ENCODE measurements at places on chromosomes 12 and 14.

- DNase-seq: no peak
Observed at GRCh38 chr14:59905188-59905587, 14.8 kb upstream of the LRRC9 start.

DNA sequence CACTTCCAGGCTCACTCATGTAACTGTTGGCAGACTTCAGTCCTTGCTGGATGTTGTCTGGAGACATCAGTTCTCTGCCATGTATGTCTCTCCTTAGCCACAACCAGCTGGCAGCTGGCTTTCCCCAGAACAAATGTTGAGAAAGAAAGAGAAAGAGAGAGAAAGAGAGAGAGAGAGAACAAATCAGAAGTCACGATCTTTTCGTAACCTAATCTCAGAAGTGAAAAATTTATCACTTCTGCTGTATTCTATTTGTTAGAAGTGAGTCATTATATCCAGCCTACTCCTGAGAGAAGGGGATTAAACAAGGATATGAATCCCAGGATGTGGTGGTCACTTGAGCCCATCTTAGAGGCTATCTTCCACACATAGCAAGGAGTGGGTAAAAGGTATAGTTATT, 101.2 kb downstream of the BTG1 start:
- no peak for DNase-seq

- no peak for DNase-seq
Observed at GRCh38 chr14:93967637-93968250, 8.6 kb downstream of the ASB2 start.

GRCh38 chr14:54662491-54663133, 95.7 kb downstream of the SAMD4A start:
- no peak for DNase-seq

DNA sequence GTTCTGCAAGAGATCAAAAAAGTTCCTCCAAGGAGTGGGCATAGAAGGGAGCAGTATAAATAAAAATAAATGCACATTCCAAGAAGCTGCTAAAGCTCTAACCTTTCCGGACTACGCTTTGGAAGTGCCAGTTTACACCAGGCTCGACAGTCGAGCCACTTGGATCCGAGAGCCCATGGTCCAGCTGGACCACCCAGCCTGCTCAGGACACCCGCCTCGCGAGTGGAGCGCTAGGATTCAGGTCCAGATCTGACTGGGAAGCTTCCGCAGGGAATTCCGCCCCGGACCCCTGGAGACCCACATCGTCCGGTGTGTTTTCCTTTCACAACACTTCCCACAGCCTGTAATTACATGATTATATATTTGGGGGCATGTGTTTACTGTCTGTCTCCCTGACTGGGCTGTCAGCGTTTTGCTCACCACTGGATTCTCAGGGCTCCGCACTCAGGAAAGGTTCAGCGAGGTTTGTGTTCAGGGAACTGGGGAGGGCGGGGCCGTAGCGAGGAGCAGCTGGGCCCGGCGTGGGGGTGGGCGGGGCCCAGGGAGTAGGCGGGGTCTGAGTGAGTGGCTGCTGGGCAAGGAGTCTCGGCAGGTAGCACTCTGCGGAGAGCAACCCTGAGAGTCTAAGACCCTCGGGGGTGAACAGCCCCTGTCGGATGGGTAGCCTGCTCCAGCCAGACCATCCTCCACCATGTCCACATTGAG, 52.3 kb upstream of the TMEM263 start:
- DNase-seq: no peak

- no peak for DNase-seq
Observed at GRCh38 chr12:65259501-65259900, 19.0 kb upstream of the MSRB3 start.

DNA sequence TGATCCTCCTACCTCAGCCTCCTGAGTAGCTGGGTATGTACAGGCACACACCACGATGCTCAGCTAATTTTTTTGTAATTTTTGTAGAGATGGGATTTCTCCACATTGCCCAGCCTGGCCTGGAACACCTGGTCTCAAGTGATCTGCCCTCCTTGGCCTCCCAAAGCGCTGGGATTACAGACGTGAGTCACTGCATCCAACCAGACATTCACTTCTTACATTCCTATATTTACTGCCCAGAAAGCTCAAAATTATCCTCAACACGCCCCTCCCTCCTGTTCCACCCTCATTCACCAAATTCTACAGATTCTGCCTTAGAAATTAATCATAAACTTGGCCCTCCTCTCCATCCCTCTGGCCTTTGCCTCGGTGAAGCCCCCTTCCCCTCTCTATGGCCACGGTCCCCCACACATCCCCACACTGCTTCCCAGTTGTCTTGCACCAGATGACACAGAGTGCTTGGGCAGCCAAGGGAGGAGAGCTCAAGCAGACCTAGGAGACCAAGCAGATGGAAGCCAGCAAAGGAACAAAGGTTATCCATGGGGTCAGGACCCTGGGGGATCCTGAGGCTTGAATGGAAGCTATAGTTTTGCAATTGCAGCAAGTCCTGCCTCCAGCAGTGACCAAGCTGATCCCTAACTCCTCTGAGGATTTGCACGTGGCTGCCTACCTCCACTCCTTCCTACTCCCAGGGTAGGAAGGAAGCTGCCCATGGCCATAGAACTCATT, 213.2 kb upstream of the FOXN3 start:
- no peak for DNase-seq

DNA sequence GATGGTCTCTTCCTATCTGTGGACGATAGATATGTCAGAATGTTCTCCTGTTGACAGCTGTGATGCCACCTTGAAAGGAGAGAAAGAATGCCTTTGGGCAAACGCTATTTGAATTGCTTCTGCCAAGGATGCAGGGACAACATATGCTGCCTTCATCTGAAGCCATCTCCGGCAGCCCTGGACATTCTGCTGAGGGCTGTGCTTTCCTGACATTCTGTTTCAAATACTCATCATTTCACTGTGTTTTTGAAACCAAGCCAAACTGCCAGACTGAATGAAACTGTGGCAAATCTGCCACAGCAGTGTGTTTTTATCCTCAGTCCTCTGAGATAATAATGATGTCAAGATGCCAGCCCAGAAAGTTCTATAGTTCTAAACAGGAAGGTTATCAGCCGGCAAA, 85.8 kb upstream of the BCAT1 start:
- DNase-seq: no peak

- DNase-seq: no peak
Observed at GRCh38 chr12:109476807-109477184, 304 bp downstream of the KCTD10 start.

- no peak for DNase-seq
Observed at GRCh38 chr14:30440961-30441360, 118.0 kb upstream of the G2E3 start.

- DNase-seq: no peak
Observed at GRCh38 chr12:122951406-122951805, 14.9 kb downstream of the ABCB9 start.

DNA sequence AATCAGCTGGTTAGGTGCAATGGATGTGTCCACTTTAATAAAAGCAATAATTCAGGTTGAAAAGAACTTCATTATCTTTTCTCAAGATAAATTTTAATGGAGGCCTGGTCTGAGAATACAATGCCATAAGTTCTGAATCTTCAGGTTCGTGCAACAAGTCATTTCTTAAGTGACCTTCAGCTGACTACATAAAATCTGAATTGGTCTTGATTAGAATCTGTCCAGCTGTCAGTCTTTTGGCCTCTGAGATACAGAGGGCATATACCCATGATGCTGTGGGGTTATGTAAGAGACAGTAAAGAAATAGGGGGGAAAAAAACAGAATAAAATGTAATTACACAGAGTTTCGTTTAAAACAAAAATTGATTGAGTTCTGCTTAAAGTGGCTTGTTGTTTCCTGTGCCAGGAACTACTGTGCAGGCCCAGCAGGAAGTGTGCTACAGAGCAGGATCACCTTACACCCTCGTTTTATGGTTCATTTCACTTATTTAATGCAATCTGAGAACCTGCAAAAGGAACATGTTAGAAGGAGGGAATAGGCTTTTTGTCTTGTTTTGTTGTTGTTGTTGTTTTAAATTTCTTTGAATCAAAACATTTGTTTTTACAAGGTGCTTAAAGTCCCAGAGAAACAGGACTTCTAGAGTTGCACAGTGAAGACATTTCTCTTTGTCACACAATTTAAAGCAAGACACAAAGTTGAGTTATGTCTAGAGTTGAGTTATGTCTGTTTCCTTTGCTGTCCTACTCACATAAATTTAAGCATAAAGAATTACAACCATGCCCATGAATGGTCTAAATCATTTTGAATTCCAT, 64.2 kb downstream of the LGR5 start:
- DNase-seq: no peak

GRCh38 chr12:34208331-34209258, 186.3 kb downstream of the ALG10 start:
- peak; percentile 89 for DNase-seq

DNA sequence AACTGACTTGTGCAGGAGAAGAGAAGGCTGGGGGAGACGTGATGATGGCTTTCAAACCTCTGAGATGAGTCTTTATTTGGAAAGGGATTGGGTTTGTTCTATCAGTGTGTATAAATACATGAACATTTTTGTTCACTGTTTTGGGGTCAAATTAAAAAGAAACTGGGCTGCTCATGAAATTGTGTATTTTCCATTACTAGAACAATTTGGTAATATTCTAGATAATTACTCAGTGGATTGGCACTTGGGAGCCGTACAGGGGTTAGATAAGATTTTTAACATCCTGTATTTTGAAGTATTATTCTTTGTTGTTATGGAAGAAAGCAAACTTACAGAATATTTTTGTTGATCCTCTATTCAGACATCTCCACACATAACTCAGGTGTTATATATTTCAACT, 340.6 kb downstream of the PRKD1 start:
- DNase-seq: no peak

Data from esophagus muscularis mucosa (tissue), 4 donors.